ENCODE measurements at places on chromosomes 1 and 21. TPM values are rescaled to one million over a fixed set of nuclear protein-coding genes. Genes with fewer than 3 reads are reported as not detected.

DNA sequence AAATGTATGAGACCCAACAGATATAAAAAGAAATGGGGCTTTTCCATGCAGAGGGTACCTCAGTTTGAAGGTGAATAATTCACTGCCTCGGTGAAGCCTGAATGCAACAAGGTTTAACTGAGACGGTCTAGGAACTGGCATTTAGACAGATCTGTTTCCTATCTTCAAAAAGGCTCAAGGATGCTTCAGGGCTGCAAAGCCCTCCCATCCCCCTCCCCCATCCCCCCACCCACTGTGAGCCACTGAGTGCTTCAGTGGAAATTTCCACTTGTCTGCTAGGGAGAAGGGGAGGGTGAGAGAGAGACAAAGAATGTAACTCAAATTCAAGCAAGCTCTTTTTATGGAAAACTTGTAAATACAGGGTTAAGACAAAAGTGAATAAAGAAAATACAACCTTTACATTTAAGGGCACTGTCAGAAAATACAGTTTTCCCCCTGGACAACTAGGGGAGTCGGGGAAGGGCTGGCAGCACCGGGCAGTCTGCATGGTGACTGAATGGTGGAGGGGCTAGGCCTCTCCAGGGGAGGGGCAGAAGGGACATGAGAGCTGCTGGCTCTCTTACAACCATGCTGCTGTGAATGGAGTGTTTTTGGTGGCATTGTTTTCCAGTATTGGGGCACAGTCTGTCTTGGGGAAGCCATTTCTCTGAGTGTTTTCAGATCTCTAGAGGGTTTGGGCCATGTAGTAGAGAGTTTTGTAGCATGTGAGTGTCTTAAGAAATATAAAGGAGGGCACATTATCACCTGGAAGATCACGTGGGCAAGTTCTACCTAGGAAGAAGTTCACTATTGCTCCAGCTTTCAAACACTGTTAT, 56.7 kb downstream of the MRPS6 start:
- no peak for DNase-seq

GRCh38 chr1:111856411-111857185, 100.9 kb downstream of the DDX20 start:
- no peak for DNase-seq

GRCh38 chr1:167501515-167502191, 16.7 kb downstream of the CD247 start:
- DNase-seq: no peak

DNA sequence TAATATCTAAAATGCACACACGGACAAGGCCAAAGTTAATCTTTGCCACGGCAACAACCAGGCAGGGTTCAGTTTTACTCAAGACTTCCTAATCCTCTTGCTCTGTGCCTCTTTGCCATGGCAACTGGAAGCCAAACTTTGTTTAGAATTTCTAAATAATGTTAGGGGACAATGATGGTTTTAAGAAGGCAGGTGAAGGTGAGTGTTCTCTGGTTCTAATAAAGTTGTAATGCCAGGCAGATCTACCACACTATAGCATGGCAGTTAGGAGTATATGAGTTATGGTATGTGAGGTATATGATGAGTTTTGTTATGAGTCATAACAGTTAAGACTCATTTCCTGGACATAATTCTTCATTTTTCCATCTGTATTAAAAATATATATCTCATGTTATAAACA, 2.7 kb downstream of the PTPRC start:
- no peak for DNase-seq

GRCh38 chr1:33275195-33275594, 18.9 kb downstream of the ZNF362 start:
- DNase-seq: no peak

ADCY10 gene
- 0.47 TPM for total RNA-seq
